T47D (cell line): ENCODE measurements at places on chromosomes 5 and 9.
A peak's percentile ranks its signal among the peaks of the same experiment; 100 is the strongest.

DNA sequence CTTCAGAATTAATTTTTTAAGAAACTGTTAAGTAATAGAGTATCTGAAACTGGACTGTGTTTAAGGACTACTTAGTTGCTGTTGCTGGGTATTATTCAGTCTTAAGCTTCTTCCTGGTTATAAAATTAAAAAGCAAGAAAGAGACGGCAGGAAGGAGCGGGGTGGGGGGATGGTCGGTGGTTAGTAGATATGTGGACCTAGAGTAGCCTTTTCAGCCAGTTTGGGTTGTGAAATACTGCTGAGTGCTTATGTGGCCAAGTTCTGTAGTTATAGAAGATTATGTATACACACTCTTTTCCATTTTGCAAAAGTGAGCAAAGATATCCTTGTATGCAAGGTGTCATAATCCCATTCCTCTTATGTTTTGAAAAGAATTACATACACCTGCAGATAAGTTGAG, 28.5 kb downstream of the TRIO start:
- no peak for DNase-seq

- no peak for DNase-seq
Measured at GRCh38 chr5:54581831-54582548, 64.4 kb downstream of the SNX18 start.

- no peak for DNase-seq
Measured at GRCh38 chr5:33509036-33509435, 68.3 kb downstream of the TARS1 start.

GRCh38 chr5:156922207-156922792, 40.7 kb downstream of the TIMD4 start:
- DNase-seq: no peak

GRCh38 chr5:54007827-54008777, 302.3 kb downstream of the ARL15 start:
- no peak for DNase-seq

- DNase-seq: no peak
Measured at GRCh38 chr5:148843510-148844318, 17.3 kb downstream of the ADRB2 start.

DNA sequence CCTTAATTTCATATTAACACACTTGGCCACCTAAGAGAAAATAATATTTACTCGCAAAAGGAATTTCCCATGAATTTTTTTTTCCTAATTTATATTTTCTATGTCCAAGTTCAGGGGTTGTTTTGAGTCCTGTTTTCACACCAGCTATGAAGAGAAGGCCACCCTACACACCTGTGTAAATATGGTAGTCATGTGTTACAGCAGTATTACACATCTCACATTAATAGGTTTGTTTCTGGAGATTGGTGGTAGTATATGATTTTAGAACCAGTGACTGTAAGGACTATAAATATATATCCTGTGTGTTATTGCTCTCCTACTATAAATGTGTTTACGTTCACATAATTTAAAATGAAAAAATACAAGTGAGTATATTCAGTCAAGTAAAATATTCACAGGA, 147.5 kb downstream of the PAM start:
- DNase-seq: no peak

DNA sequence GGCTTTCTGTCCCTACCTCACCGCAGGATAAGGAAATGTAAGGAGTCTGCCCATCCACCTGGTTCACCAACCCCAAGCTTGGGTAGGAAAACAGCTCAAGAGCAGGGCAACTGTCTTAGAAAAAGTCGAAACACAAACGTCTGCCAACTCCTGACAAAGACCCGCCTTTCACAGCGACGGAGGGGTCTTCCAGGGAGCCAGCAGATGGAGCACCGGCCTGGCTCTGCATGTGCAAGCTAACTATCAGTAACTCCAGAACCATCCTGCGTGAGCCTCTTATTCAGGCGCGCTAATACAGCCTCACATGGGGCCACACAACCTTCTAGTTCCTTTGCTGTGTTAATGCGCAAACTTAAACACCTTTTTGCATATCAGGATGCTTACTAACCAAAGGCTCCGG, 26.9 kb downstream of the CAMSAP1 start:
- DNase-seq: no peak

DNA sequence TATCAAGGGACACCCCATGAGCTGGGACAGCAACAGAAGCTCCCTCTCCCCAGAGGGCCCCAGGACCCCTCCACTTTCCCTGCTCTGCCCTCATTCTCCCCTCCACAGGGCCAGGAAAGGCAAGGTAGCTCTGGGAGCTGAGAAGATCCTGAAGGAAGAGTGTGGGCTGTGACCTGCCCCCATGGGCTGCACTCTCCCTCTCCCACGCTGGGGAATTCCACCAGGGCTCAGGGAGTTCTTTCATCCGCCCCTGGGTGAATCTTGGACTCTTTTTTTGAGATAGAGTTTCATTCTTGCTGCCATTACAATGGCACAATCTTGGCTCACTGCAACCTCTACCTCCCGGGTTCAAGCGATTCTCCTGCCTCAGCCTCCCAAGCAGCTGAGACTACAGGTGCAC, 73.8 kb downstream of the C9orf50 start:
- DNase-seq: no peak

- no peak for DNase-seq
Measured at GRCh38 chr5:110545716-110546115, 180.8 kb downstream of the TMEM232 start.

- DNase-seq: no peak
Measured at GRCh38 chr5:173278172-173278571, 43.2 kb upstream of the NKX2-5 start.

GRCh38 chr9:125146247-125146646, 2.9 kb upstream of the SCAI start:
- DNase-seq: no peak

GRCh38 chr5:181223729-181224389, 778 bp downstream of the TRIM41 start:
- DNase-seq: no peak

DNA sequence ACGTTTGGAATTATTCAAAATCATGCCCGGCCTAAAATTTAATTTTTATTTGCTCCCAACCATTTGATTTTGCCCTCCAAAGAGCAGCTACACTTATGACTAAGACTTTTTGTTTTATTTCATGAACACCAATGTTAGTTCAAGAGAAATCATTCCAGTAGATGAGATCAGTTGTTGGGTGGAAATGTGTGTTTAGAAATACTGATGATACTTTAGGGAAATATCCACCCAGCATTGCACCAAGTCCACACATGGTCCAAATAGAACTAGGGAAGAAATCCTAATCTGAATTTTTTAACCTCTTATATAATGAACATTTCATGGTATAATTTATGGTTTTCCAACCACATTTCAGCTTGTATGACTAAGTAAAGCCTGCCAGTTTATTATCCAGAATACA, 28.3 kb upstream of the GOLPH3 start:
- DNase-seq: no peak

DNA sequence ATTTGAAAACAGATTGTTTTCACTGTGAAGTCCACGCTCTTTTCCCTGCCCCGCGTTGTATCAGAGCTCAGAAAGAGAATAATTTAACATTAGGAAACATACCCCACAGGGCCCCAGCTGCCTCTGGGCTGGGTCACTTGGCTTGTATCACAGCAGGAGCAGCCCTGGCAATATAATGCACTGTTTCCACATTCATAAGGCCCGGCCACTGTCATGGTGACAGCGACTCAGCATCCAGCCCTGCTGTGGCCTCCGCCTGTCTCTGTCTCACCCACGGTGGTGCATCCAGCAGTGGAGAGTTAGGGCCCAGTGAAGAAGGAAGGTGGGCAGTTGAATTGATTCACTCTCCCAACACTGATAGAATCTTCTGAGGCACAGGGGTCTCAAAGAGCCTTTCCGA, 188.9 kb downstream of the NSG2 start:
- DNase-seq: no peak

DNA sequence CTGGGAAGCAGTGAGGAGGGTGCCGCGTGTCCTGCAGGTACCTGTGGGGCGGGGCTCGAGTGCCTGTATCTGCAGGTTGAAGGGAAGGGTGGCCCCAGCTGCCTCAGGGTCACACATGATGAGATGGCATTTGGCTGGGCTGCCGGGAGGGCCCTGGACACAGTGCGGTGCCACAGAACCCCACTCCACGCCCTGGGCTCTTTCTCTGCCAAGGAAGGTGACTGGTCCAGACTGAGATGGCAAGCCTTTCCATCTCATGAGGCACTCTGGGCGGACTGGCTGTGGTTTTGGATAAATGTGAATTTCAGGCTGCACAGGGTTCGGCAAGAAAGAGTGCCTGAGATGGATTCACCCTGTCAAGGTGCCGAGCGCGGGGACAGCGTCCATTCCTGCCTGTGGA, 69.4 kb downstream of the FGF18 start:
- DNase-seq: no peak

- no peak for DNase-seq
Measured at GRCh38 chr5:175551266-175551665, 72.9 kb downstream of the SFXN1 start.

- peak; percentile 29 for DNase-seq
Measured at GRCh38 chr5:19790829-19791466, 197.1 kb downstream of the CDH18 start.

DNA sequence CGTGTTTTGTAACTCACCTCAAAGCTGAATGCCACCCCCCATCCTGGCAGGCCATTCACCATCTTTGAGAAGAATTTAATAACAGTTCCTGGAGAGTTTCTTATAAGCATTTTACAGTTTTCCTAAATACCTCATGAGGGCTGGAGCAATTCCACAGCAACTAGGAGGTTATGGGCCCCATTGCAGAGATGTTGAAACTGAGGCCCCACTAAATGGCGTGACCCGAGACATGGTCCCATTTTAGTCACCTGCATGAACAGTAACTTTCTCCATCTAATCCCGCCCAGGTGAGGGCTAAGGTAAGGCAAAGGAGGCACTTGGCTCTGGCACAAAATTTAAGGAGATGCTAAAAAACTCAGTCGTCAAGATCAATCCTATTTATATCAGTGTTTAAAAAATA, 77.5 kb downstream of the PPARGC1B start:
- no peak for DNase-seq

- DNase-seq: no peak
Measured at GRCh38 chr5:23396346-23396745, 111.1 kb upstream of the PRDM9 start.
